ENCODE measurements at places on chromosomes 2 and 18.

DNA sequence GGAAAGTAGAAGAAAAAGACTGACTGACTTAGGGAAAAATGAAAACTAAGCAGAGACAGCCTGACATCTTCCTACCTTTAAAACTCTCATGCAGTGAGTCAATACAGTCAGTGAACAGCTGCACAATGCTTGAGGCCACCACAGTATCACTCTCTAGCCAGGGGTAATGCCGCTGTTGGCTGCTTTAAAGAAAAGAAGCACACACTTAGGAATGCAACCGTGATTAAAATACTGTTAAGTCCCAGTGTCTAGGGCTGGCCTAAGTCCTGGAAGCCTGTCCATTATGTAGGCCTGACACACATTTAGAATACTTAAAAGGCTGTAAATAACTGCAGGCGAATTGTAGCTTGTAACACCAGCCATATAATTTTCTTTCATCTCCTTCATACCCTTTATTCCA, 50.7 kb downstream of the SIGLEC15 start:
- DNase-seq = no peak

DNA sequence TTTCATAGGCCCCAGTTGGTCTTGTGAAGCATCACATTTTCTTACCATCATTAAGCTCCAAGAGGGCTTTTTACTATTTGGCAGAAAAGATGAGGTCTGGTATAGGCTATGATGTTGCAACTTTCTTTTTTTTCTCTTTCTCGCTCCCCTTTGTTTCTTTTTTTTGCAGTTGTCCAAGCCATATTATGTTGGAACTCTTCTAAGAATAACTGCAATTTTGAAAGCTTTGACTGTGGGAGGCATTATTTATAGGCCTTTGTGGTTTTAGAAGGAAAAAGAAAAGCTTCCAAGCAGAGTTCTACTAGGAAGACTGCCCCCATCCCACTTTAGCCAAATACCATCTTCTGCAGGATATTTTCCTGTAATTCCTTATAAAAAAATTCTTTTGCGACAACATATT, 571.6 kb downstream of the ARHGAP15 start:
- DNase-seq = no peak

DNA sequence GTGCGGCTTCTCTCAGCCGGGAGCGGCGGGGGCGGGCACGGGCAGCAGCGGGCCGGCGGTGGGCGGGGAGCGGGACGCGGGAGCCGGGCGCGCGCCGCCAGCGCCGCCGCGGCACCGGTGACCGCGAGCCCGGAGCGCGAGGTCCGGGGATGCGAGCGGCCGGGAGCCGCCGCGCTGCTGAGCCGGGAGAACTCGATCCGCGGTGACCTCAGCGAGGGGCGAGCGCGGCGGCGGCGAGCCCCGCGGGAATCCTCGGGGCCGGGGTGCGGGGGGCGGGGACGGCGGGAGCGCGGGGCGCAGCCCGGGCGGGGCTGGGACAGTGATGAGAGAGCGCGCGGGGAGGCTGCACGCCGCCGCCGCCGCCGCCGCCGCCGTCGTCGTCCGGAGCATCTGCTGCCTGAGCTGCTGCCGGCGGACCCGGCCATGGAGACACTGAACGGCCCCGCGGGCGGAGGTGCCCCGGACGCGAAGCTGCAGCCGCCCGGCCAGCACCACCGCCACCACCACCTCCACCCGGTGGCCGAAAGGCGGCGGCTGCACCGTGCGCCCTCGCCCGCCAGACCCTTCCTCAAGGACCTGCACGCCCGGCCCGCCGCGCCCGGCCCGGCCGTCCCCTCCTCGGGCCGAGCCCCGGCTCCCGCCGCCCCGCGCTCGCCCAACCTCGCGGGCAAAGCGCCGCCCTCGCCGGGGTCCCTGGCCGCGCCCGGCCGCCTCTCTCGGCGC, at the start of gene MTCL1:
Gene MTCL1 (plus strand): TSS at position 319 of the 723 bp plus-strand sequence. CDS start 105 bp downstream, at position 424.
- no peak for DNase-seq

- DNase-seq = no peak
Measured at GRCh38 chr2:11305958-11306357, 38.5 kb downstream of the ROCK2 start.

GRCh38 chr18:39795350-39795749, 2159.7 kb upstream of the PIK3C3 start:
- DNase-seq = no peak

- DNase-seq = no peak
Measured at GRCh38 chr2:227407591-227408151, 19.9 kb upstream of the SCYGR1 start.

- no peak for DNase-seq
Measured at GRCh38 chr2:234569776-234570430, 73.0 kb upstream of the ARL4C start.

DNA sequence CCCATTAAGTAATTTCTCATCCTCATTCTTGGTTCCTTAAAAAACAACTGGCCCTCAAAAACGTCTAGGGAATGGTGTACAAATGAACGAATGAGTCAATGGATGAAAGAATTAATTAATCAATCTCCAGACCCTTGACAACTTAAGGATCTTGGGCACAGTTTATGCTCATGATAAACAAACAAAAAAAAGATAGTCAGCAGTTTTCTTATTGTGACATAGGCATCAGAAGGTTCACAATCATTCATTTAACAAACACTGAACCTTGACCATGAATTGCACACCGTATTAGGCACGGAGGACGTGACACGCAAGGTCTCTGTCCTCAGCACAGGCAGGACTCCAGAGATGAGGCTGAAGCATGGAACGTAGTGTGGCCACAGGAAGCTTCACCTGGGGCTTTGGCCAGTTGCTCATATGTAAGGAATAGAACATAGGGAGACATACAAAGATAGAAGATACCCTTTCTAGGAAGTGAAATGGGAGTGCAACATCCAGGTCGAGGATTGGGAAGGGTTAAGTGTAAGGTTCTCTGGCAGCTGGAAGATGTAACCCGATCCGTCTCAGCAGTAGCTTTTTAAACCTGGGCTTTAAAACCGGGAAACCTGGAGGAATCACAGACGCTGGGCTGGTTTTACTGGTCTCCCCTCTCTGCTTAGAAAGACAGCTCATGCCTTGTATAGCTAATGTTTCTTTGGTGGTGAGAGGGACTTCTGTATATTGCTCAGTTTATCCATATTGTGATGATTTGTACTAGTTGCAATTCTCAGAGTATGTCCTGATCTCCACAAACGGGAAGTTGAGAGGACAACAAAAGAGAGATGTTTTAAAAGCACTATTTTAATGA, 8.9 kb upstream of the LTBP1 start:
- DNase-seq = no peak

Measured in activated gamma-delta T cell treated with anti-CD3 and anti-CD28 coated beads, Interleukin-2, amount 50 U/mL, for 16 hours (primary cell).